NCI-H526 (cell line): ENCODE measurements at places on chromosomes 7 and 10.

GRCh38 chr7:114033475-114033874, 114.7 kb upstream of the PPP1R3A start:
- DNase-seq = no peak

DNA sequence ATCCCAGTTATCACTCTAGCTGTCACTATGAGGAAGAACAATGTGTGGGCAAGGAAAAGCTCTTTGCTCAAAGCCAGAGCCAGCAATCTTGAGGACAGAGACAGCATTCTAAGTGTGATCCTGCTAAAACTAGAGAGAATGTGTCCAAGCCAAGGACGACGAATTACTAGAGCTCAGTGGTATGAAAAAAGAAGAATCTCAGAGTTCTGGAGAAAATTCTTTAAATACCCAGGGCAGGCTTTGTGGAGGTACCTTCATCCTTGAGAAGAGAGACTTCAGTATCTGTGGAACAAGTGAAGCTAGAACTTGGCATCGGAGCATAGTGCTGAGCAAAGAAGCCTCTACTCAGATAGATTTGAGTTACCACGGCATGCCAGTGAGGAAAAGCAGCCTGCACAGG, 209.8 kb downstream of the TRIL start:
- DNase-seq = no peak

DNA sequence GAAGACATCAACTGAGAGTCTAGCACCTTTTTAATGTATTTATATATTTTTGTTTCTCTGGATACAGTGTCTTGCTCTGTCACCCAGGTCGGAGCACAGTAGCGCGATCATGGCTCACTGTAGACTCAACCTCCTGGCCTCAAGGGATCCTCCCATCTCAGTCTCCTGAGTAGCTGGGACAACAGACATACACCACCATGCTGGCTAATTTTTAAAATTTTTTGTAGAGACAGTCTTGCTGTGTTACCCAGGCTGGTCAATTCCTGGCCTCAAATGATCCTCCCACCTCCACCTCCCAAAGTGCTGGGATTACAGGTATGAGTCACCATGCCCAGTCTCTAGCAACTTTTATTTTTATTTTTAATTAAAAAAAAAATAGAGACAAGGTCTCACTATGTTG, 51.4 kb upstream of the ANLN start:
- DNase-seq = no peak

DNA sequence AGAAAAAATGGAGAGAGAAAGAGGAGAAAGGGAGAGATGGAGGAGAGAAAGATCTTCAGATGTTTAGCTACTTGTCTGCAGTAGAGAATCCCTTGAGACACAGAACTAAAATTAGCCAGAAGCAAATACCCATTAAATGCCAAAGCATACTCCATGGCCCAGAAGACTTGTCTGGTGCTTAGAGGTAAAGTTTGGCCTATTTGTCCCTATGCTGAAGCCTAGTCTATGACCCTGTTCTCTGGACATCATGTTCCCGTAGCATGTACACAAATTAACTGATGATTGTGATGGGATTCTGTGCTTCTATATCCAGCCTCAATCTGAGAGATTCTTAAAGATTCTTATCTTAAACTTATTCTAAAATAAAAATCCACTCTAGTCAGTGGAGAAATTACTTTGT, 85.8 kb downstream of the NAMPT start:
- no peak for DNase-seq

GRCh38 chr7:49580761-49581160, 192.7 kb upstream of the VWC2 start:
- DNase-seq = no peak

GRCh38 chr10:73376679-73377078, 18.0 kb upstream of the CFAP70 start:
- DNase-seq = no peak

DNA sequence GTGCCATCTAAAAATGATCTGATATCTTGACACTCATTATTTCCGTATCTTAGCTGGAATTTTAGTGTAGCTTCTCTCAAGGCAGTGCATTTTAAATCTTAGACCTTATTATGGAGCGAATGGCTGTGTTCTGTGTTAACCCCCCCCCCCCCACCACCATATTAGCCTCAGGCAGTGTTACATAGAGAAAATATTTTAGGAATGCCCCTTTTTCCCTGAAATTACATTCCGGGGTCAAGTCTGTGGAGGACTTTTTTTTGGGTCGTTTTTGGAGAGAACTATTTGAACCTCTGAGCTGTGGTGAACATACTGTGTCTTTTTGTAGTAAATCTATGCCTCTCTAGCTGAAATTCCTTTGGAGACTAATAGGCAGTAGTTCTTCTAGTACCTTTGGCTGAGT, 3.1 kb downstream of the CCDC126 start:
- no peak for DNase-seq

- DNase-seq = no peak
Observed at GRCh38 chr7:16320099-16320660, 101.2 kb downstream of the CRPPA start.

- peak; percentile 7 for DNase-seq
Observed at GRCh38 chr10:122348512-122348911, 26.0 kb upstream of the PLEKHA1 start.

- no peak for DNase-seq
Observed at GRCh38 chr10:79452174-79452611, 6.8 kb upstream of the ZCCHC24 start.

DNA sequence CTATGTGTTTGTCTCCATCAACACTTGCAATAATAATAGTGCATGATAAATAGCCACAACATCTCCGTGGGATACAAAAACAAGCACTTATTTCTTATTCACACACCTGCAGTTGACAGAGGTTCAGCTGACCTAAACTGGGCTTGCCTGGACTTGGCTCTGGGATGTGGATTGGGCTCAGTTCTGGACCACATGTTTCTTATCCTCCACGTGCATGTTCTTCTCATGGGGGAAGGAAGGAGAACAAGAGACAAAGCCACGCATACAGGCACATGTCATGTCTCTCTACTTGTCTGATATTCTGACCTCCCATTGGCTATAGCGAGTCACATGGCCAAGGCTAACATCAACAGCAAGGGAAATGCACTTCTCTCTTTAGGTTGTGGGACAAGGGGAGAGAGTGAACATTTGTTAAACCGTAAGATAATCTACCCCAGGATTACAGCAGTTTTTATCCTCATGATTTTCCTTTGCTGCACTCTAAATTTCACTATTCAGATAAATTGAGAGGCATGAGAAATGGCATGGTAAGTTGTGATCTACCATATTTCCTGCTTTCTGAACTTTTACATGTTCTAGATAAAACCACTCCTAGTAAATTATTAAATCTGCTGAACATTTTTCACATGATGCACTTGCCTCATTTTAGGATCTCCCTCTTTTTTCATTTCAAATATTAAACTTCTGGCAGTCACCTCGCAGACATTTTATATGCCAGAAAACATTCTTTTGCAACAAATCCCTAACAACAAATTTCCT, 33.7 kb downstream of the CFAP58 start:
- no peak for DNase-seq

GRCh38 chr7:98483964-98484545, 83.2 kb upstream of the BAIAP2L1 start:
- no peak for DNase-seq

GRCh38 chr7:114953724-114954123, 31.8 kb downstream of the MDFIC start:
- DNase-seq = no peak

GRCh38 chr10:11931038-11931437, 107.9 kb downstream of the PROSER2 start:
- no peak for DNase-seq

DNA sequence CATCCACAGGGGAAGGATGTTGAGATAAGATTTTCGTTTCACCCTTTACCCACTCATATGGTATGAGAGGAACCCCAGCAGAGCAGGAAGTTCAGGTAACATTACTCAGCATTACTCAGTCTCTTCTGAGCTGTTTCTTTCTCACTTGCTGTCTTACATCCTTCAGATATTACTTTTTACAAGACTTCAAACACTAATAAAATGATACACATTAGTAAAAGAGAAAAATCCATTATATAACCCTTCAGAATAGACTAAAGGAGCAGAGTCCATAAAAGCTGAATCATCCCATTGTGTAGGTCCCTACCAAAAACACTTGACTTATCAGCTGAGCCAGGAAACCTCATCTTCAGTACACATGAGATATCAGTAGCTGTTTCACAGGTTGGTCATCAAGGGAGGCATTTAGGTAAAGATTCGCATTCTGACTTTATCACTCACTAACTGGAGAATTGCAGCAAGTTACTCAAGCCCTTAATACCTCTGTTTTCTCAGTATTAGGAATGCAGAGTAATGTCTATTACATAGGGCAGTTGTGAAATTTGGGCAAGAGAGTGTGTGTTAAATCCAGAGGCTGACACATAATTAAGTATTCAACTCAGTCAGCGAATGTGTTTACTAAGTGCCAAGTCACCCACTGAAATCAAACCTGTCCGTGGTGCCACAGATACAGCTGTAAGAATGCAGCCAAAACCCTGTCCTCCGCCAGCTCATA, 44.7 kb downstream of the KLF6 start:
- DNase-seq = no peak

DNA sequence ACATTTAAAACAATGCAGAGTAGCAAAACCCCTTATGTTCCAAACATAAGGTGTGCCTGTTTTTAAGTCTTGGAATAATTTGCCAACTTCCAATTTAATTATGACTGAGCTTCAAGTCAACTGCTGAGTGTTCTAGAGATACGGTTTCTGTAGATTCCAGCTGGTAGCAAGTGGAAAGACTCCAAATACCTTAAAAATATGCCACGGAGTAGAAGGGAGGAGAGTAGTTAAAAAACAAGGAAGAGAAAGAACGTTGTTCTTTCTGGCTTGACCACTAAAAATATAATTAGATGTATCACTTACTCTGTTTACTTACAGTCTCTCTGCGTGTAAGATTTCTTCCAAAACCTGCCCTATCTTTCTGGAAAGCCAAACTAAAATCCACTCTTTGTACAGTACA, 24.5 kb upstream of the ABLIM1 start:
- DNase-seq = no peak
